ENCODE measurements at places on chromosomes 7 and 10.

DNA sequence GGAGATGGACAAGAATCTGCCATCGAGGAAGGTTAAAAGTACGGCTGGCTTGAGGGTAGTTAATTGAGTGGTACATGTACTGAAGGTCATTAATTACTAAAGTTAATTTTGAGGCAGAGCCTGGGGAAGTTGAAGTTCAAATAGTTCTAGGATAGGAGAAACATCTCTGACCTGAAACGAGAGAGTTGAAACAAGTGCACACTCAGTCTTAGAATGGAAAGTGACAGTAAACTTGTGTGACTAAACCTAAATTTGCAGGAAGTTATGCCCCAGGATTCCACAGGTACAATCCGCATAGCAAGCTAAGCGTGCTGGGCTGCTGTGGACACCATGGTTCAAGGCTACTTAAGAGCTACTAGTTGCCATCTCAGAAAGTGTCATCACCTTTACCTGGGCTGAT is 209.9 kb downstream of the CHCHD3 start:
- H3K4me1 ChIP-seq, result peaks cover 20% of the 10 kb centered on the region
- no peaks in the 10 kb centered on the region for H3K27me3 ChIP-seq
- peak overlapping the region; percentile 8 for H3K27ac ChIP-seq
- no peak overlapping the region for H3K4me3 ChIP-seq

GRCh38 chr10:10500937-10501336 is 516.7 kb upstream of the CELF2 start:
- no peaks in the 10 kb centered on the region for H3K36me3 ChIP-seq
- no peak overlapping the region for H3K27ac ChIP-seq

DNA sequence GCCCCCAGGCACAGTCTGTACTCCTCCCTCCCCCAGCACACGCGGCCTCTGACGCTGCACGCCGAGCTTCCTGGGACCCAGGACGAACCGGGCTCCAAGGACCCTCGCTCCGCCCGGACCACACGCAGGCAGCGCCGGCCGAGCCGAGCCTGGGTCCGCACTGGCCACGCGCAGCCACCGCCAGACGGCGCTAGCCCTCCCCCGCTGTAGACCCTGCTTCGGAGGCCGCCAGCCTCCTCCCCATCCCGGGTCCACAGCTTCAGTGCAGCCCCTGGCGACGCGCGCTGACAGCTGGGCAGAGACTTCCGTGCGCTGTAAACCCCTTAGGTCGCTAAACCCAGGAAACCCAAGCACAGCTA is 936 bp upstream of the TCERG1L start:
- DNase-seq, result no peak
- H3K4me1 ChIP-seq, result no peaks in the 10 kb centered on the region
- peak overlapping the region; percentile 27 for H3K4me3 ChIP-seq

- no peak for DNase-seq
- peaks cover 11% of the 10 kb centered on the region for H3K4me1 ChIP-seq
- H3K27ac ChIP-seq, result no peak overlapping the region
- no peaks in the 10 kb centered on the region for H3K36me3 ChIP-seq
- H3K27me3 ChIP-seq, result peaks cover 28% of the 10 kb centered on the region
Measured at GRCh38 chr7:151271699-151272355, 23.3 kb upstream of the SMARCD3 start.

DNA sequence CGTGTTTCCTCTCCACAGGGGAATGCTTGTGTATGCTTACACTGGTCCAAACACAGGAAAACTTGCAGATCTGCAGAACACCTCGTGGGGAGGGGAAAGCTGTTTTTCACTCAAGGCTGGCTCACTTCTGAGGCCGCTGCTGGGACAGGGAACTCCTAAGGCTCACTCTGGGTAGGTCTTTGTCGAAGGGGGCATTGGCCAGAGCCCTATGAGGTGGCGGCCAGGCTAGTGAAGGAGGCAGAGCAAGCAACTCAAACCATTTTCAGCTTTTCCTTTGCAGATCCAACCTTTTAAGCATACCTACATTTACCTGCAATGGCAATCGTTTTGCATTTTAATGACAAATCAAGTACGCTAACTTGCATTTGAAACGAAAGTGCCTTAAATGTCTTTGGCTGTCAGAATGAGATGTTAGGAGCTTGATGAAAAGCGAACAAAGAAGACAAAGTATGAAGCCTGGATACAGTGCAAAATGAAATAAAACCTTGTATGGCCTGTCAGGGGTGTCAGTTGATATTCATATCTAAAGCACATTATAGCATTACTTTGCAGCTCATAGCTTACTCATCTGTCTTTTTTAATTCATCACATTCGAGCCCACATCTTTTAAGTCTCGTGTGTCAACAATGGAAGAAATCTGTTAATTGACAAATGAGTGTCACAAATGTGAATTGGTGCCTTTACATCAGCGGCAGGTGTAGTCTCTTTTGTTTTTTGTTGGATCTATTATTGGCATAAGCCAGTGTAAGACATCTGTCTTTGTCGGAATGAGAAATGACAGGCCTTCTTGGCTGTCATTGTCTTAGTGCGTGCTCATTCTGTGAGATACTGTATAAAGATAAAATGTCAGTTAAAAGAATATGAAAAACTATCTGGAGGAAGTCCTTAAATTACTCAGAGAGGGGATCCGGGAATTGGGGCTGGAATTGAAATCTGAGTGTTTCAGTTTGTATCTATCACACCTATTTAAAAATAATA is 30.5 kb downstream of the LRMDA start:
- H3K4me3 ChIP-seq, result no peak overlapping the region
- DNase-seq, result no peak
- H3K27me3 ChIP-seq, result peaks cover 7% of the 10 kb centered on the region

DNA sequence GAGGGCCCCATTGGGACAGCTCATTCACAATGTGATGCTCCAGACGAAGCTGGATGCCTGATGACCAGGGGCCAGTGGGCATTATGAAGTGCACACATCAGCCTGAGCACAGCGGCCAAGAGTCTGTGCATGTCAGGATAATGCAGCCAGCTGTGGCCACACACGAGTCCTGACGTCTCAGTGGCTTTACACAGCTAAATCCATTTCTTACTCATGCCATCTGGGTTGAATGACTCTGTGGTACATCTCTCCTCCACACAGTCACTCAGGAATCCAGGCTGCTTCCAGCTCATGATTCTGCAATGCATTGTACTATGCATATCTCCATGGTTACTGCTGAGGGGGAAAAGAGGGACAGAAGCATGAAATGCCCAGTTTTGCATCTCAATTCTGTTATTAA is 123.6 kb downstream of the PRLHR start:
- no peaks in the 10 kb centered on the region for H3K4me1 ChIP-seq
- no peaks in the 10 kb centered on the region for H3K36me3 ChIP-seq
- H3K4me3 ChIP-seq, result no peak overlapping the region
- peaks cover 12% of the 10 kb centered on the region for H3K27me3 ChIP-seq
- DNase-seq, result no peak

DNA sequence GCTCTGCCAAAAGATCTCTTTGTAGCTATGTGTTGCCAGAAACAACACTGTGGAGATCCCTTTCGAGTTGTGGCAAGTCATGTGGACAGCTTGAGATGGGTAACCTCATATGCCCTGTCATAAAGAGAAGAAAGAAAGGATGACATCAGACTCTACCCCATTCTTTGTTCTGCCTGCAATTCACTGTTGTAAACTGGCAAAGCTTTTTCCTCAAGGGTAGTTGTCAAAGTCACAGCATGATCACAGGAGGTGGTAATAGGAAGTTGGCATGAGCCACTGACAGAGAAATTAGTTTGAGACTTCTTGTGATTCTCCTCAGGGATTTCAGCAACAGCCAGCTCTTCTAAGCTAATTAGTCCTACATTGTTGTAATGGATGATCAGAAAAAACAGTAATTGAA is 19.4 kb upstream of the MINDY3 start:
- H3K4me1 ChIP-seq, result no peaks in the 10 kb centered on the region
- no peak for DNase-seq
- H3K27me3 ChIP-seq, result peaks cover 26% of the 10 kb centered on the region
- no peak overlapping the region for H3K4me3 ChIP-seq
- H3K27ac ChIP-seq, result no peak overlapping the region
- H3K36me3 ChIP-seq, result no peaks in the 10 kb centered on the region

GRCh38 chr7:44269417-44269816 is 56.0 kb downstream of the CAMK2B start:
- no peak for DNase-seq
- H3K27me3 ChIP-seq, result peaks cover 10% of the 10 kb centered on the region
- no peak overlapping the region for H3K4me3 ChIP-seq
- H3K27ac ChIP-seq, result no peak overlapping the region
- peaks cover 2% of the 10 kb centered on the region for H3K4me1 ChIP-seq

GRCh38 chr10:19974138-19974537 is 157.9 kb downstream of the PLXDC2 start:
- no peaks in the 10 kb centered on the region for H3K4me1 ChIP-seq
- H3K27ac ChIP-seq, result no peak overlapping the region
- no peak for DNase-seq
- H3K36me3 ChIP-seq, result no peaks in the 10 kb centered on the region

- H3K27ac ChIP-seq, result peak overlapping the region; percentile 64
- peaks cover 57% of the 10 kb centered on the region for H3K4me1 ChIP-seq
- H3K36me3 ChIP-seq, result peaks cover 18% of the 10 kb centered on the region
- no peak overlapping the region for H3K4me3 ChIP-seq
- no peaks in the 10 kb centered on the region for H3K27me3 ChIP-seq
- no peak for DNase-seq
Measured at GRCh38 chr7:139768249-139768824, 9.5 kb downstream of the HIPK2 start.

DNA sequence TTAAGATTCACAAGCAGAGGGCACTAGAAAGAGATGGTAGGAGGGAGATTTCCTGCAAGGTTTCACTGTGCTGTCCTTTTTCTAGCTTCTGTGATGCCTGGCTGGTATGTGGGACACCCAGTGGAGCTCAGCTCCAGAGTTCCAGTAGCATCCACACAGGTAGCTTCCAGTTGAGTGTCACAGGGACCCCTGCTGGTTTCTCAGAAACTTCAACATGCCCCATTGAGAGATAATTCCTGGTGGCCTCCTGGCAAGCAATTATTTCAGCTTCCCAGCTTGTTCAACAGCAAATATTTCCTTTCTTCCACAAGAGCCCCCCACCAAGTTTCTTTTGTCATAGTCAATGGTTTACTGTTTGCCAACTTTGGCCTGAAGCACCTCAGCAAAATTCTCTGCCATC is 858.7 kb downstream of the REEP3 start:
- no peak overlapping the region for H3K4me3 ChIP-seq
- H3K4me1 ChIP-seq, result no peaks in the 10 kb centered on the region
- H3K27ac ChIP-seq, result no peak overlapping the region
- H3K36me3 ChIP-seq, result no peaks in the 10 kb centered on the region

DNA sequence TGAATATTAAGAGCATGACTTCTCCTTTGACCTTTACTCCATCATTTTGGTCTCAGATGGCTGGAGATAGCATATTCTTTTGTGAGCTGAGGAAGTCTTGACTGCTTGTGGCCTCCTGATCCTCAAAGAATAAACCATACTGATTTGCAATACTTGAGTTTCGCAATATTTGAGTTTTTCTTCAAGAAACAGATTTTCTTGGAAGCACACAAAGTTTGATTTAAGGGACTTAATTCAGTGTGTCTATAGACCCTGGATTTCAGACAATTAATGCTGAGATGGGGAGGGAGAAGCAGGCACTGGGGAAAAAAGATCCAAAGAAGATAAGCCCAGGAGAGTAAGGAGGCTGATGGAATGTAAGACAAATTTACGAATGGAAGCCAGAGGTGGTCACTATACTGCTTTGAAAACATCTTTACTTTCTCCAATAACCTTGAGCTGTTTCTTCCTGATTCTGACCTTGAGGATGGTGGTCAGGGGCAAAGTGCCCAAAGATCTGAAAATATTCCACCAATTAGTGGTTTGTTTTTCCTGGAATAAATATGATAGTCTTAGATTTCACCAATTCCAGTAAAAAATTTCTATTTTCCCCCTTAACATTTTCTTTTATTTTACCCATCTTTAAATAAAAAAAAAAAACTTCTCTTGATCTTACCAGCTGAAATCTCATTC is 7.5 kb downstream of the EPDR1 start:
- H3K4me1 ChIP-seq, result no peaks in the 10 kb centered on the region
- no peak for DNase-seq
- H3K27me3 ChIP-seq, result peaks cover 9% of the 10 kb centered on the region
- H3K27ac ChIP-seq, result no peak overlapping the region

DNA sequence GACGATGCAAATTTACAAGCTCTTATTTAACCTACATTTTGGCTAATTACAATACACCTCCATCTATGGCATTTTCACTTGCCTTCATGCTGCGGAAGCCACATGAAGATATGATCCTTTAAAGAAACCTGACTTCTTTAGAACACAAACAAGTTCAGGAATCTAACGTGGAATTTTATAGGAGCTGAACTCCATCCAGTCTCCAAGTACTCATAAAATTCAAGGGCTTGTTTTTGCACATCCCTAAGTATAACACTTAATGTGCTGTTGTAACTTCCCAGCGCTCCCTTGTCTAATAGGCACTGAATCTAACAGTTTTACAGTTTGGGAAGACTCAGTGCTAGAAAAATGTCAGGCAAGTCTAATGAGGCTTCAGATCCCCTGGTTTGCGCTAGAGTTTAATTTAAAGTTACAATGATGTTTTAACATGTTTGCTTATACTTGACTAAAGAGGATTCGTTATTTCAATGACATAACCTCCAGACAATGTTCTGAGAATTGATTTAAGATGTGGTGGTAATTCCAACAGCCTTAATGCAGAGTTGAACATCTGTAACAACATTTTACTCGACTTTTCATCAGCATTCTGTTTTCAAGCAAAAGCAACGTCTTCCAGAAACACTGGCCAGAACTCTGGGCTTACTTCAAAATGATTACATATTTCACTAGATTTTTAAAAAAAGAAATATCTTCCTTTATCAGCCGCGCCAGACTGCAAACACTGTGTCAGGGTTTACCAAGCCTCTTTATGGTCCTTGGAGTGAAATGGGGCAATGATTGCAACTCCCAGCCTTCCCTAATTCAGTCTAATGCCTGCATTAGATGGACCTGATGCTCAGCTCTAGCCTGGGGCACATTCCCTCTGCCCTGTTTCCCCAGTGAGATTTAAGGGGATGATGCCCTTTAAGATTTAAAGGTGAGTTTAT is 664.3 kb downstream of the KCNMA1 start:
- peaks cover 2% of the 10 kb centered on the region for H3K36me3 ChIP-seq
- peaks cover 2% of the 10 kb centered on the region for H3K27me3 ChIP-seq
- no peak overlapping the region for H3K4me3 ChIP-seq
- H3K27ac ChIP-seq, result no peak overlapping the region
- H3K4me1 ChIP-seq, result no peaks in the 10 kb centered on the region
